ENCODE measurements at places on chromosomes 16 and 17. TPM values are rescaled to one million over a fixed set of nuclear protein-coding genes. Genes with fewer than 3 reads are reported as not detected.

Gene NPW
- total RNA-seq: 0.64 TPM

Gene HSF5
- not detected for total RNA-seq

Gene HES7
- total RNA-seq: 1.8 TPM

Gene ST6GALNAC1
- total RNA-seq: 0.49 TPM

Gene PRDM7
- not detected for total RNA-seq

Gene MAF
- total RNA-seq: 0.33 TPM

Gene ABCC11
- total RNA-seq: 0.22 TPM

Gene ALOX12
- not detected for total RNA-seq

Gene PRSS33
- not detected for total RNA-seq

Gene NF1
- total RNA-seq: 18.6 TPM

Gene TMEM114
- not detected for total RNA-seq

Measured in A549 treated with Mapracorat at 1 μM for 4 hours (cell line).